Upper lobe of left lung (tissue), 6 donors: ENCODE measurements at places on chromosomes 11 and 22. TPM values are rescaled to one million over a fixed set of nuclear protein-coding genes. Genes with fewer than 3 reads are reported as not detected.

DNA sequence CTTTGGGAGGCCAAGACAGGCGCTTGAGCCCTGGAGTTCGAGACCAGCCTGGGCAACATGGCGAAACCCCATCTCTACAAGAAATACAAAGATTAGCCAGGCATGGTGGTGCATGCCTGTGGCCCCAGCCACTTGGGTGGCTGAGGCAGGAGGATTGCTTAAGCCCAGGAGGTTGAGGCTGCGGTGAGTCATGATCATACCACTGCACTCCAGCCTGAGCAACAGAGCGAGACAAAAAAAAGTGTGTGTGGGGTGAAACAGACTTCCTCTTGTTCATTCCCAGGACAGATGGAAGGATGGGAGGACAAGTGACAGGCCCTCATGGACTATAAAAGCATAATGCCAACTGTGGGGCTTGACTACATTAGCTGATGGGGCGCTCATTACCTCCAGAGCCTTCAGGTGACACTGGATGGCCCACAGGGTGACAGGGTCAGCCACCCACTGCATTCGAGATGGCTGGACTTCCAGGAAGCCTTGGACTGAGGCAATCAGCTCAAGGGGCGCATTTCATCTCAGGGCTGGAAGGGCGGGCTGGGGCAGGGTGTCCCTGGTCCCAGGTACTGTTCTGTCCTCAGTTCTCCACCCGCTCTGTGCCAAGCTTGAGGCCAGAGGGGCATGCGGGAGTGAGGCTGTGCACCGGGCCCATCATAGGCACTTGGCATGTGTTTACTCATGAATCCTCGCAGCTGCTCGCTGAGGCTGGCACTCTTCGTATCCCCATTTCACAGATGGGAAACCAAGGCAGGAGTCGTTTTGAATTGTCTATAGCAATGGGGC lies 12.5 kb downstream of the NPTXR start:
- H3K4me3 ChIP-seq = no peak overlapping the region
- H3K36me3 ChIP-seq = no peaks in the 10 kb centered on the region
- peak; percentile 43 for DNase-seq
- no peaks in the 10 kb centered on the region for H3K4me1 ChIP-seq

DNA sequence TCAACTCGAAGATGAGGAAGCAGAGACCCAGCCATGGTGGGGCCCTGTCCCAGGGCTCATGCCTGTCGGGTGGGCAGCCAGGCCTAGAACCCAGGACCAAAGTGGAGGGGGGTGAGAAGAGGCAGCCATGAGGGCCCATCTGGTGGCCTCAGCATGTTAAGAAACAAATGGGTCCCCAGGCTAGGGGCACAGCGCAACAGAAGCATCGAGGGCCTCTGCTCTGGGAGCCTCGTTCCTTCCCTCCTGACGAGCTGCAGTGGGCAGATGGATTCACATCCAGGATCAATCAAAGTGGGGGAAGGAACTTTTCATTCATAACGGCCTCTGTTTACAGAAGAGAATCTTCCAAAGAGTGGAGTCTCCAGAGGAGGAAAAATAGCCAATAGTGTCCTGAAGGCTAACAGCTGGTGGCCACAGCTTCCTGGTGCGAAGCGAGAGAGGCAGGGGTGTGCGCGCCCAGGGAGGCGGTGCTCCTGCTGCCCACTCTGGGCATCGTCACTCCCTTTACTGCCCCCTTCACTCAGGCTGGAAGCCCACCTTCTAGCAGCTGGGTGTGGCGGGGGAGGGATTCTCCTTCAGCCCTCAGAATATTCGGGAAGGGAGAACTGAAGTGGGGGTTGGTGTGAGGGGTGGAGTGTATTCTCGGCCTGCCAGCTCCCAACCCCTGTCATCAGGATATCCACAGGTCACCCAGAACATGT lies 4.3 kb downstream of the CBX7 start:
- H3K4me3 ChIP-seq = no peak overlapping the region
- no peak for DNase-seq
- peak overlapping the region; percentile 89 for H3K27ac ChIP-seq
- H3K27me3 ChIP-seq = no peaks in the 10 kb centered on the region

GRCh38 chr11:117985953-117986887 lies at the start of gene IL10RA:
IL10RA (plus strand) TSS chr11:117986394; CDS start chr11:117986468, 74 bp downstream.
- peaks cover 4% of the 10 kb centered on the region for H3K4me1 ChIP-seq
- no peaks in the 10 kb centered on the region for H3K27me3 ChIP-seq
- H3K4me3 ChIP-seq = peak within 1 kb of the TSS; percentile 61

DNA sequence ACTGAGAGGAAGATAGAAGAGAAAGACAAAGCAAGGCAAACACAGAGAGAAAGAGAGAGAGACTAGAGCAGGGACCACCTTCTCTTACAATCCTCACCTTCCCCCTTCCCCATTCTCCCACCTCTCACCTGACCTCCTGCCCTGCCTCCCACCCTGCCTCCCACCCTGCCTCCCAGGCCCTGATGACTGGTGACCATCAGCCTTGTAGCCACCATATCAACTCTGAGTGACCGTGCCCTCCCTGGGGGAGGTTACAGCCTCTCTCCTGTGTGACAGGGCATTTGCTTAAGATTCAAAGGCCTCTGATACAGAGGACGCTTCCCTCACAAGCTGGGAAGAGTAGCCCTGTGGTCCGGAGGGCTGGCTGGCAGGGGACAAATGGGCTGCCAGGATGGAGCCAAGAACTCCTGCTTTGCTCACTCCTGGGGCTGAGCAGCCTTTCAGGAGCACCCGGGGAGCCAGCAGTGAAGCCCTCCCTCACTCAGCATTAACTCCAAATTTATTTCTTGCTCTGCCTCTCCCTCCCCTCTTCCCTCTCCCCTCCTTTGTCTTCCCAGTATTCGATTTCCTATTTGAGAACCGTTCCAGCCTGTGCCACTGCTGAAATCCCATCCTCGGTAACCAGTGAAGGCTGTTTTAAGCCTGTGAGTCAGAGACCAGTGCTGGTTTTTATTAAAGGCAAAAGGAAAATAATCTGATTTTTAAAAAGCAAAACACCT lies 125.2 kb upstream of the SYT13 start:
- no peak overlapping the region for H3K27ac ChIP-seq
- H3K27me3 ChIP-seq = no peaks in the 10 kb centered on the region
- no peak for DNase-seq
- no peaks in the 10 kb centered on the region for H3K36me3 ChIP-seq

SLC15A3 gene
- total RNA-seq = 104 TPM

DRD2 gene
- 0.13 TPM for total RNA-seq

DNA sequence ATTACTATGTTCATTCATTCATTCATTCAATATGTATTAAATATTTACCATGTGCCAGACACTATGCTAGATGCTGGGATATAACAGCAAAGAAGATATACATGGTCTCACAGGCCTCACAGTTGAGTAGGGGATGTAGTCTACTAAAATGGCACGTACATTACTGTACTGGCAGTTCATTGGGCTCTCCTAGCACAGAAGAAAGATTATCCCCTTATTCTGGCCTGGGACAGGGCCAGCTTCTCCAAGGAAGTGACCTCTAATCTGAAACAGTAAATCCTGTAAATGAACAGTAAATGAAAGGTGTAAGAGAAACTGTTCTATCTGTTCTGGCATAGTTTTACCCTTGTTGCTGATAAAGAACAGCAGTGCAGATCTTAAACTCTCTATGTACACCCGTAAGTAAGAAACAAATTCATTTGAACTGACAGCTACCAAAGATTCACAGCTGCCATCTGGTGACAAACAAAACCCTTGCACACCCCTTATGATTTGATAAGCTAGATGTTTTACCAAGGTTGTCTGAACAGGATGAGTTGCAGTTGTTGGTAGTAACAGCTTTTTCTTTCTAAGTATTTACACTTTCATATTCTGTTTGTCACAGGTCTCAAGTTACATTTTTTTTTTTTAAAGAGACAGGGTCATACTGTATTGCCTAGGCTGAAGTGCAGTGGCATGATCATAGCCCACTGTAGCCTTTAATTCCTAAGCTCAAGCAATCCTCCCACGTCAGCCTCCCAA lies 263.1 kb downstream of the TMEM135 start:
- no peak for DNase-seq
- no peak overlapping the region for H3K27ac ChIP-seq

- DNase-seq = no peak
- no peaks in the 10 kb centered on the region for H3K27me3 ChIP-seq
- no peaks in the 10 kb centered on the region for H3K4me1 ChIP-seq
- H3K4me3 ChIP-seq = no peak overlapping the region
- H3K27ac ChIP-seq = no peak overlapping the region
Measured at GRCh38 chr11:8610532-8611116, 16.6 kb upstream of the STK33 start.

DNA sequence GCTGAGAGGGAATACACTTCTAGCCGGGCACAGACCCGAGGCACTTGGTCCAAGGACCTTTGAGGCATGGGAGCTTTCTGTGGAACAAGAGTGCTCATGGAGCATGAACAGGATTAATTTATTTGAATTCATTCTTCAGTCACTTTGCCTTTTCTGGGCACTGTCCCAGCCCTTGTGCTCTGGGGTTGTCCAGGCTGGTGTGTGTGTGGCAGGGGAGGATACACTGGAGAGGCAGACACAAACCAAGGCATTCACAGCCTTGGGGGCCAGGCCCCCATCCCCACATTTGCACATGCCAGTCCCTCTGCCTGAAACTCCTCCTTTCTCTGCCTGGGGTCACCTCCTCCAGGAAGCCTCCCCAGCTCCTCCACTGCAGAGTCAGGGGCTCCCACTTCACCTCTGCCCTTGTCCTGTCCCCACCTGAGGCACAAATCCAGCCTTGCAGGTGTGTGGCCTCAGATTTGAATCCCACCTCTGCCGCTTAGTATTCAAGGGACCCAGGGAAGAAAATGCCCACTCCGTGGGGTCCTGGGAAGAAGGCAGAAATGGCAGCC lies 55.5 kb downstream of the MYO7A start:
- DNase-seq = no peak
- no peak overlapping the region for H3K4me3 ChIP-seq
- no peaks in the 10 kb centered on the region for H3K36me3 ChIP-seq
- H3K27me3 ChIP-seq = no peaks in the 10 kb centered on the region
- H3K4me1 ChIP-seq = no peaks in the 10 kb centered on the region
- H3K27ac ChIP-seq = no peak overlapping the region

DNA sequence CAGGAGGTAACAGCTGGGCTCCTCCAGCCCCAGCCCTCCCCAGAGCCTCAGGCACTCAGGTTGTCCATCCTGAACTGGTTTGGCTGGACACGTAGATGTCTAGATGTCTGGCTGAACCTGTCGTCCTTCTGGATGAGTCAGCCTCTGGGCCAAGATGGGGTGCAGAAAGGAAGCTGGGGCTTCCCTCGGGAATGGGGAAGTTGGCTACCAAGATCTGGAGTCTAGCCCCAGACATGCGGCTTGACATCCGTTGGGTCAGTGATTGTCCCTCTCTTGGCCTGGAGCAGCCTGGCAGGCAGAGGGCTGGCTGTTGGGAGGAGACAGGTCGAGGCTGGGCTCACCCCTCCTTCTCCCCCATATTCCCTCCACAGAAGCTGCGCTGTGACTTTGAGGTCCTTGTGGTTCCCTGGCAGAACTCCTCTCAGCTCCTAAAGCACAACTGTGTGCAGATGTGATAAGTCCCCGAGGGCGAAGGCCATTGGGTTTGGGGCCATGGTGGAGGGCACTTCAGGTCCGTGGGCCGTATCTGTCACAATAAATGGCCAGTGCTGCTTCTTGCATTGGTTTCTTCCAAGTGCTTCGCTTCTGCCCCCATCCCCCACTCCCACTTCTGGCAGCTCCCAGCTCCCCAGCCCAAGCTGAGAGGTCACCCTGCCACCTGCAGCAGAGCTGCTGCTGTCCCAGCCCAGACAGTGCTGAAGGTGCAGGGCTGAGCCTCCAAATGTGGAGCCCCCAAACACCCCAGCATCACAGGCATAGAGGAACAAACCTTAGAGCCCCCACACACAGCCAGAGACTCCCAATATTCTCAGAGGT lies 1.3 kb downstream of the CST6 start:
- no peaks in the 10 kb centered on the region for H3K36me3 ChIP-seq
- no peak overlapping the region for H3K27ac ChIP-seq
- H3K27me3 ChIP-seq = no peaks in the 10 kb centered on the region
- DNase-seq = no peak

DNA sequence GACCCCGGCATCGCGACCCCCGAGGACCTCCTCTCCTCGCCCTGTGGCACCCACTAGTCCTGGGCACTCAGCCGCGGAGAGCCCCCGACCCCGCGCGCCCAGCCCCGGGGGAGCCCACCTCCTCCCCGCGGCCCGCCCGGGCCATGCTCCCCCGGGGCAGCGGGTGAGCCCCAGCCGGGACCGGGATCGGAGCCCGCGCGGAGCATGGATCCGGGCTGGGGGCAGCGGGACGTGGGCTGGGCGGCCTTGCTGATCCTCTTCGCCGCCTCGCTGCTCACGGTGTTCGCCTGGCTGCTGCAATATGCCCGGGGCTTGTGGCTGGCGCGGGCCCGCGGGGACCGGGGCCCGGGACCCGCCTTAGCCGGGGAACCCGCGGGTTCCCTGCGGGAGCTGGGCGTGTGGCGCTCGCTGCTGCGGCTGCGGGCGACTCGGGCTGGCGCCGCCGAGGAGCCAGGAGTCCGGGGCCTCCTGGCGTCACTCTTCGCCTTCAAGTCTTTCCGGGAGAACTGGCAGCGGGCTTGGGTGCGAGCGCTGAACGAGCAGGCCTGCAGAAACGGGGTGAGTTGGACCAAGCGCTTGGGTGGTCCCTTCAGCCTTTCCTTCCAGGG lies 498 bp downstream of the C2CD2L start:
- H3K27me3 ChIP-seq = no peaks in the 10 kb centered on the region
- no peak for DNase-seq
- H3K36me3 ChIP-seq = peaks cover 19% of the 10 kb centered on the region
- peaks cover 50% of the 10 kb centered on the region for H3K4me1 ChIP-seq
- H3K27ac ChIP-seq = peak overlapping the region; percentile 92
- peak overlapping the region; percentile 82 for H3K4me3 ChIP-seq

ZW10 gene
- total RNA-seq = 10.8 TPM

- H3K27me3 ChIP-seq = no peaks in the 10 kb centered on the region
- H3K4me1 ChIP-seq = no peaks in the 10 kb centered on the region
- no peak overlapping the region for H3K4me3 ChIP-seq
- no peaks in the 10 kb centered on the region for H3K36me3 ChIP-seq
Measured at GRCh38 chr11:104799251-104799650, 99.0 kb downstream of the CASP12 start.

GRCh38 chr22:37802310-37803194 lies 5.2 kb upstream of the GCAT start:
- H3K36me3 ChIP-seq = no peaks in the 10 kb centered on the region
- peak overlapping the region; percentile 52 for H3K27ac ChIP-seq
- peak overlapping the region; percentile 62 for H3K4me3 ChIP-seq
- H3K27me3 ChIP-seq = no peaks in the 10 kb centered on the region
- peak; percentile 73 for DNase-seq

EWSR1 gene
- total RNA-seq = 186 TPM

ARHGAP20 gene
- total RNA-seq = 7.4 TPM

GRCh38 chr22:24455751-24456426 lies 28.5 kb downstream of the ADORA2A start:
- no peak overlapping the region for H3K4me3 ChIP-seq
- H3K27me3 ChIP-seq = no peaks in the 10 kb centered on the region
- no peak overlapping the region for H3K27ac ChIP-seq
- peaks cover 29% of the 10 kb centered on the region for H3K4me1 ChIP-seq

DNA sequence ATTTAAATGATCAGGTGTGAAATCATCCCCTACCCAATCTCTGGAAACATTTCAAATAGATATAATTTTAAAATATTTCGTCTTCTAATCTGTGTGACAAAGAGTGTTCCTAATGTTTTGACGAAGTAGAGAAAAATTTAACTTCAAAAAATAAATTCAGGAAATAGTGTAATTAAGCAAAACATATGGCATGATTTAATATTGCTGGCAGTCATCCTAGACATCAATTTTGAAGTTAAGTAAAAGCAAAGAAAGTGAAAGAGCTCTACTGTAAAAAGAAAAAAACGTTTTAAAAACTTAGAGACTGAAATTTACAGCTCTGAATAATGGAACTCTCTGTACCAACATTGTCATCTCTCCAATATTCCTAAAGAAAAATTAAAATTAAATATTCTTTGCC lies 1062.3 kb downstream of the LRRC4C start:
- H3K27ac ChIP-seq = no peak overlapping the region
- no peaks in the 10 kb centered on the region for H3K4me1 ChIP-seq
- H3K27me3 ChIP-seq = no peaks in the 10 kb centered on the region
- no peaks in the 10 kb centered on the region for H3K36me3 ChIP-seq
